Stimulated activated CD8-positive, alpha-beta memory T cell treated with anti-CD3 and anti-CD28 coated beads, Interleukin-4, amount 100 ng/mL, for 4 hours (primary cell): ENCODE measurements at places on chromosomes 1 and 21.

DNA sequence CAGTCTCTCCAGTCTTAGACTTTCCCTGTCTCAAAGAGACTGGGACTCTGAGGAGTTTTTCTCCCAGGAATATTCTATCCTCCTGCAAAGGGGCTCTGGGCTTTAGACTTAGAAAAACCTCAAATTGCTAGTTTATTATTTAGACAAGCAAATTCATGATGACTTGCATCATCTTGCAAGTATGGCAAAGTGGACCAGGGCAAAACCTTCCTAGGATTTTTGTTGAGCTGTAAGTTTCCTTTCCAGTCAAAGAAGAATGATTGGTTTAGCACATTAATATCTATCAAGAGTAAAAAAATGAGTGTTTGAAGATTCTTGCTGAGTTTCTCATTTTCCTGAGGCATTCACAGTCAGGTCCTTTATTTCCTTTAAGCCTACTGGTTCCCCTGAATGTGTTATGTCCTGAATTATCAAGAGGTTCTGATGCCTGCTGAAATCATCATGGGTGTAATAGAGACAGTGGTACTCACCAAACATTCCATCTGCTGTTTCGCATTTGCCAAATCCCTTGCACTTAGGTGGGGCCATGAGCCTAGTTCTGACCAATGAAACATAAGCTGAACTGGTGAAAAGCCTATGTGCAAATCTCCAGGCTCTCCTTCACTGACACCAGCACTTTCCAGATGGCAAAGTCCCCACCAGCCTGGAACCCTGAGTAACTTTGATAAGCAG is 25.2 kb upstream of the SPAG17 start:
- no peak for DNase-seq

GRCh38 chr1:81597720-81598426 is 202.9 kb upstream of the ADGRL2 start:
- DNase-seq: no peak

- no peak for DNase-seq
Measured at GRCh38 chr1:1092894-1093609, 18.9 kb upstream of the RNF223 start.

- DNase-seq: no peak
Measured at GRCh38 chr1:91054780-91055481, 33.1 kb upstream of the ZNF644 start.

- no peak for DNase-seq
Measured at GRCh38 chr1:58881471-58881994, 97.7 kb upstream of the JUN start.

- DNase-seq: no peak
Measured at GRCh38 chr1:182392050-182393028, 749 bp upstream of the GLUL start.

DNA sequence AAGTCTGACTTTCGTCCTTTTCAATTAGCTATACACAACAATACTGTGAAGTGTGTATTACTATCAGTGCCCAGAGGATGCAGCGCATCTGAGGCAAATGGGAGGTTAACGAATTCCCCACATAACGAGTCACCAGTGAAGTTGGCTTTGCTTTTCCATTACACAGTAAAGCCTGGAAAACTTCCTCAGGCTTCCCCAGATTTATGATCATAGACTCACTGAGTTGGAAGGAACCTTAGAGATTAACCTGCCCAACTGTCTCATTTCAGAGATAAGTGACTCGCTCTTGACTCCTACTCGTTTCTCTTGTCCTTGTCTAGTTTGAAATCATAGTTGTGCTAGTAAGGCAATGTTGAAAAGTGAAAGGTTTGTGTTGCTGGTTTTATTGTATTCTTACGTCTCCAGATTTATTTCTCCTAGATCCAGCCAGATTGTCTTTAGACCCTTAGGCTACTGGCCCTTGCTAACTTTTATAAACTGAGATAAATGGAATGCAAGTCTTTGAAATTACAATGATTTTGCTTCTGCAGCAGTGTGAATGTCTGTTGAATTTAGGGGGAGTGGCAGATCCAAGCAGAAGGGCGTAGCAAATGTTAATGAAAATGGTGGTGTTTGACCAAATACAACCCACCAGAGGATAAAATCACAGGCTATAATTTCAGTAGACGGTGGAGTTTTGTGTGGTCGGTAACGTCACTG is 17.3 kb downstream of the S1PR1 start:
- no peak for DNase-seq

GRCh38 chr1:88802404-88802803 is 89.0 kb downstream of the GTF2B start:
- no peak for DNase-seq

DNA sequence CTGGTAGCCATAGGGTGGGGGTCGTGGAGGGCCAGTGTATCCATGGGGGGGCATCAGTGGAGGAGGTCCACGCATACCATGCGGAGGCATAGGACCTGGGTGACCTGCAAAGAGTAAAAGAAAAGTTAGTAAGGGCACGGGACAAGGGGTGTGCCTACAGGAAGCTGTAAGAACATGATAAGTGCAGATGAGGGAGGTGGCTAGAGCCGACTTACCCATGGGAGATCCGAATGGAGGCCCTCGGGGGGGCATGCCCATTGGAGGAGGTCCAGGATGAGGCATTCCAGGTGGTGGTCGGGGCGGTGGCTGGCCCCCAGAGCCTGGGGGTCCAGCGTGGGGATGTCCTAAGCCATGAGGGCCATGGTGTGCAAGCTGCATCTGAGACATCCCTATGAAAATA is 4.0 kb downstream of the SF3B4 start:
- DNase-seq: no peak

GRCh38 chr21:31257265-31257664 is 86.8 kb downstream of the TIAM1 start:
- no peak for DNase-seq

- no peak for DNase-seq
Measured at GRCh38 chr1:109240158-109241152, 8.9 kb upstream of the CELSR2 start.

- DNase-seq: peak; percentile 18
Measured at GRCh38 chr1:111769517-111770146, 13.9 kb downstream of the DDX20 start.

DNA sequence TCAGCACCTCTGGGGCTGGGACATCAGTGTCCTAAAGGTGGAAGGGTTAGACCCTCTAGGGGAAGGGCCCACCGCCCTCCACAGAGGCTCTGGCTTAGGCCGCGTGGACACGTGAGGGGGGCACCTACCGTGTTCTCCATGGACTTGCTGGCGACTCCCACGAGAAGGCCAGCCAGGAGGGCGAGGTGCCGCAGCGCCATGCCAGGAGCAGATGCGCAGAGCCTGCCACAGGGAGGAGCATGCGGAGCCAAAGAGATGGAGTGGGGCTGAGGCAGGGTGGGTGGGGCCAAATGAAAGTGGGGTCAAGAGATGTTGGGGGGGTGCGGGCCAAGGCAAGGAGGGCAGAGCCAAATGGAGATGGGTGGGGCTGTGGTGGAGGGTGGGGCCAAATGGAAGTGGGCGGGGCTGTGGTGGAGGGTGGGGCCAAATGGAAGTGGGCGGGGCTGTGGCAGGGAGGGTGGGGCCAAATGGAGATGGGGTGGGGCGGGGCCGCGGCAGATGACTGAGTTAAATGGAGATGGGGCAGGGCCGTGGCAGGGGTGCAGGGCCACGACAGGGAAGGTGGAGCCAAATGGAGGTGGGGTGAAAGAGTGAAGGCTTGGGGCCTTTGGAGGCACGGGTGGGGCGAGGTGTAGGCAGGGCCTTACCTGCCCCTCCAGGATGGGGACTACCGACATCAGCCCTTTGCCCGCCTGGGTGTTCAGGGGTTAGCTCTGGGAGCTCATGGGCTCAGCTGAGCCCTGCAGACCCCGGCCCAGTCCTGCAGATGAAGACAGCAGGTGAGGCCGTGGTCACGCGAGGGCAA is 17.4 kb upstream of the RNF223 start:
- no peak for DNase-seq

GRCh38 chr1:8903410-8903809 is 24.9 kb upstream of the ENO1 start:
- DNase-seq: no peak

- no peak for DNase-seq
Measured at GRCh38 chr1:160863774-160864131, 1.1 kb upstream of the CD244 start.

DNA sequence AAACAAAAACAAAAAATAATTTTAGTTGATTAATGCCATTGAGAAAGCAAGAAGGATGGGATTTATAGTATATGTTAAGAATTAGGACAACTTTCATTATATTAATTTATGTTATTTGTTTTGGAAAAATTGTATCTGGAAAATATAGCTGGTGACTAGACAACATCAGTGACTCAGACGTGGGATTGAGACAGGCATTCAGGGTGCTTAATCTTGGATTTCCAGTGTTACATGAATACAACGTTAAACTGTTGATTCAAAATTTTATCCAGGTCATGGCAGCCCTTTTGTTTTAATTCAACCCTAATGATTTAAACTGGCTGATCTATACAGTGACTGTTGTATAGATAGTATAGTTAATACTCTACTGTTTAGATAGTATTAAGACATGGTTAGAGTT is 827.1 kb upstream of the B3GALT2 start:
- no peak for DNase-seq

GRCh38 chr1:156677616-156678596 is 699 bp upstream of the NES start:
- no peak for DNase-seq

DNA sequence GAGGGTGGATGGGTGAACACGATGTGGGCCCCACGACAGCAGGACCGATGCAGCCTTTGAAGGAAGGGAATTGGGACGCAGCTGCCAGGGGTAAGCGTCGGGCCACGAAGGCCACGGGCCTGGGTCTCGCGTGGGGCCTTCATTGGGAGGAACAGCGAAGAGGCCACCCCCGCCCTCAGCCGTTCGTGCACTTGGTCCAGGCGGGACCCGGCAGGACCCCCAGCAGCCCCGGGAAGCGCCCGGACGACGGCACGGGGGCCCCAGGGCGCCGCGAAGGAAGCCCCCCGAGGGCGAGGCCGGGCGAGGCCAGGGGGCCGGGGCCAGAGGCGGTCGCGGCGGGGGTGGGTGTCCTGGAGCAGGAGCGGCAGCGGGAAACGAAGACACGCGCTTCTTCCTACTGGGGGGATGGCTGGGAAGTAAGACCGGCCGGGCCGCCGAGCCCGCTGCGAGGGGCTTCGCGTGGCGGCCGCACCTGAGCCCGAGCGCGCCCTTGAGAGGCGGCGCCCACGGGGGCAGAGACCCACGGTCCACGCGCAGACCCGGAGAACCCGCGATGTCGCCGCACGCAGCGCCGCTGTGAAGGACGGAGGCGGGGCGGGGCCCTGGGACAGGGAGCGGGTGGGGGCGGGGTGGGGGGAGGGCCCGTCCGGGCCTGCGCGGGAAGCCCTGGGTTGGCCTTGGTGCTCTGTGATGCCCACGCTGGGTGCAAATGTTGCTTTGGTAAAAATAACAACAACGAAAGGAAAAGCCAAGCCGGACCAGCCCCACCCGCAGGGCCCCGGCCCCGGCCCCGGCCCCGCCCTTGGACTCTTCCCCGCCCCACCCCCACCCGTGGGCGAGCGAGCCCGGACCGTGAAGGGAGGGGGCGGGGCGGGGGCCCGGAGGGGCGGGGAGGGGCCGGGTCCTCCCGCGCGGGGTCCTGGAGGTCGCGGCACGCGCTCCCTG is 56.0 kb upstream of the ADARB1 start:
- no peak for DNase-seq

DNA sequence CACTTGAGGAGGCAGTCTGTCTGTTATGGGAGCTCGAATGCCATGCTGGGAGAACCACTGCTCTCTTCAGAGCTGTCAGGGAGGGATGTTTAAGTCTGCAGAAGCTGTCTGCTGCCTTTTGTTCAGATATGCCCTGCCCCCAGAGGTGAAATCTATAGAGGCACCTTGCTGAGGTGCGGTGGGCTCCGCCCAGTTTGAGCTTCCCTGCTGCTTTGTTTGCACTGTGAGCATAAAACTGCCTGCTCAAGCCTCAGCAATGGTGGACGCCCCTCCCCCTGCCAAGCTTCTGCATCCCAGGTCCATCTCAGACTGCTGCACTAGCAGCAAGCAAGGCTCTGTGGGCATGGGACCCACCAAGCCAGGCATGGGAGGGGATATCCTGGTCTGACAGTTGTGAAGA is 247.5 kb downstream of the LMX1A start:
- DNase-seq: no peak

GRCh38 chr21:34553151-34553952 is 41.3 kb upstream of the KCNE1 start:
- DNase-seq: no peak

DNA sequence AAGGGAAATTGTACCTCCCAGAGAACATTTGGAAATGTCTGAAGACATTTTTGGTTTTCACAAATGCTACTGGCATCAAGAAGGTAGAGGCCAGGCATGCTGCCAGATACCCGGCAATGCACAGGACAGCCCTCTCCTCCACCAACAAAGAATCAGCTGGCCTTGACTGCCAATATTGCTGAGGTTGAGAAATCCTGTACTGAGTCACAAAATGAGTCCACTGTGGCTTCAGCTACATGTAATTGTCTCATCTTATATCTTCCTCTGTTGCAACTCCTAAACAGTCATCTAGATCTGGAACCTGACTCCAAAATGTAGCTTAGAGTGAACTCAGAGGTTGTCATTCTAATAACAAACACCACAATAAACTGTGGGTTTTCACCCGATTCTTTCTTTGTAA is 327.5 kb upstream of the POGK start:
- no peak for DNase-seq

- DNase-seq: no peak
Measured at GRCh38 chr1:202291961-202292712, 49.6 kb downstream of the UBE2T start.

- DNase-seq: no peak
Measured at GRCh38 chr1:229768232-229768631, 142.2 kb downstream of the URB2 start.

DNA sequence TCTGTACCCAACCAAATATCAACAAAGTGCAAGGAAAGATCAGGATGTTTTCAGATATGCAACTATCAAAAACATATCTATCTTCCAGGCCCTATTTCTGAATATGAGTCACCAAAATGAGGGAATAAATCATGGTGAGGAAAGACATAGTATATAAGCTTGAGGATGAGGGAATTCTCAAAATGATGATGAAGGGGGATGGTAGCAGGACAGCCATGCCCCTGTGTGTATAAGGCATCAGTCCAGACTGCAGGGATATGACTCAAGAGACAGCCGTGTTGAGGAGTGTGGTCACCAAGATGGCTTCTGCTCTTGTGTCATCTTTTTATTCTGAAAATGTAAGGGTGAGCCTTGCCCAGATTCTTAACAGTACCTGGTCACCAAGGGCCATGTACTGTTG is 4.4 kb upstream of the WDR64 start:
- no peak for DNase-seq

- no peak for DNase-seq
Measured at GRCh38 chr1:46173361-46173856, 1.5 kb upstream of the TSPAN1 start.

- peak; percentile 47 for DNase-seq
Measured at GRCh38 chr1:53410100-53410541, 49.1 kb upstream of the DMRTB1 start.

GRCh38 chr1:154405747-154406571 is 816 bp downstream of the IL6R start:
- DNase-seq: peak; percentile 66

DNA sequence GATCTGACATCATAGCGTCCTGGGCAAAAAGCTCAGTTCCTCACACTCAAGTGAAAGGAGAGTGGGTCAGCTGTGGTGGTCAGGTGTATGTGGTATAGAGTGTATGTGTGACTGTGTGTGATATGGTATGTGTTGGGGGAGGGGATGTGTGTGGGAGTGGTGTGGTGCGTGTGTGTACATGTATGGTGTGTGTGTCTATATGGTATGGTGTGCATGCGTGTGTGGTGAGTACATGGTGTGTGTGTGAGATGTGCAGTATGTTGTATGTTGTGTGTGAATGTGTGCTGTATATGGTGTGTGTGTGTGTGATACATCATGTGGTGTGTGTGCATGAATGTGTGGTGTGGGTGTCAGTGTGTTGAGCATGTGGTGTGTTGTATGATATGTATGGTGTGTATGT is 20.9 kb downstream of the FAM3B start:
- DNase-seq: no peak

- no peak for DNase-seq
Measured at GRCh38 chr1:115685029-115685705, 43.4 kb downstream of the VANGL1 start.
